ENCODE measurements at places on chromosomes 3 and 15.

DNA sequence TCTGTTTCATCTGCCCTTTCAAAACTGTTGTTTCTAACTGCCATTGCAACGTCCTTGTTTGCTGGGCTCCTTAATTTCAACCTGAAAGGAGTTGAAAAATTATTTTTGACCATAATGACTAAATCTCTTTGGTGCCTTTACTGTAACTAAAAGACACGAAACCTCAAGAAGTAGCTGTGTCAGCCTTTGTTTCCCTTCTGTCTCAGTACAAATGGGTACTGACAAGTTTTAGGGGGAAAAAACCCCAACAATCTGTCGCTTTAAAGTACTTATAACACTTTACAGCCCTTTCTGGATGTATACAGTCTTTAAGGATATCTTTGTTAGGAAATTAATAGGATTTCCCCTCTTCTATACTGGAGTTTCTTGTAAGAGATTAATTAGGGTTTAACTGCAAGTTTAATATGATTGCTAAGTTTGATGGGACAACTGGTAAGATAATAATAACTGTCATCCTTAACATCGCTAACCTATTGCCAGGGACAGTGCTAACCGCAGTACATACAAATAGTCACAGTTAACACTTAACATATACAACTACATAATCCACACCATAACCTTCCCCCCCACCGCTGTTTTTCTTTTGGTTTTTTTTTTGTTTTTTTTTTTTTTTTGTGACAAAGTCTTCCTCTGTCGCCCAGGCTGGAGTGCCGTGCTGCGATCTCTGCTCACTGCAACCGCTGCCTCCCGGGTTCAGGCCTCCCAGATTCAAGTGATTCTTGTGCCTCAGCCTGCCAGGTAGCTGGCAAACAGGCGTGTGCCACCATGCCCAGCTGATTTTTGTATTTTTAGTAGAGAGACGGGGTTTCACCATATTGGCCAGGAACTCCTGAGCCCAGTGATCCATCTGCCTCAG, 1.7 kb downstream of the GXYLT2 start:
- no peak for DNase-seq

GRCh38 chr15:37046876-37047614, 53.3 kb downstream of the MEIS2 start:
- DNase-seq, result peak; percentile 60

- DNase-seq, result no peak
Observed at GRCh38 chr3:104127830-104128229, 1238.9 kb upstream of the ALCAM start.

DNA sequence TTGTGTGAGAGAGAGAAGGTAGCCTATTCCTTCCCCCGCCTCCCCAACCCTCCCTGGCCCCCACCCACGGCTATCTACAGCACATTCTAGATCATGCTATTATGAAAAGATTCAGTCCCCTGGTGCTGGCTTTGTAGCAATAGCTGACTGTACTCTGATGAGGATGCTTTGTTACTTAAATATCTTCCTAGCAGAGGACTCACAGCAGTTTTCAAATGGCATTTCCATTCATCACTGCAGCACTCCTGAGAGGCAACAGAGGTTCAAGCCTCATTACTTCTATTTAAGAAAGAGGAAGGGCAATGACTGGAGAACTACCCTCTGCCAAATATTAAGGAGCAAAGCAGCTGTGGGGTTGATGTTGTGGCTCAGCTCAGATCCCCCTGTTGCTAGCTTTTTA, 61.0 kb downstream of the LRRN1 start:
- no peak for DNase-seq

- DNase-seq, result no peak
Observed at GRCh38 chr15:57945616-57946015, 119.9 kb downstream of the ALDH1A2 start.

DNA sequence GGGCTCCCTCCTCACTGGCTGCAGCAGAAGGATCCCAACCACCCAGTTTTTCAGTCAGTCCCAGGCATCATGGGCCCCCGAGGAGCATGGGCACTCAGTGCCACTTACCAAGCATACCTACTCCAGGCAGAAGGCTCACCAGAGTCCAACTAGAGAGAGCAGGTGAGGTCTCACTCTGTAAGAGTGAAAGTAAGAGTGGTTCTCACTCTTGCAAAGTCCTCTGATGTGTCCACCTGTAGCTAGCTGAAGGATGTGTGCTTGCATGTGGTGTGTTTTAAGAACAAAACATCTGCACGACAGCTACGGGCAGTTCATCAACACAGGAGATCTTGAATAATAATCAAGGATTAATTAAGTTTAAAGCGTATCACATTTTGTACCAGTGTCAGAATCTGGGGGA, 49.7 kb downstream of the CCK start:
- no peak for DNase-seq

- DNase-seq, result peak; percentile 82
Observed at GRCh38 chr3:67109651-67110204, 111.6 kb downstream of the KBTBD8 start.

Data from GM23248 (cell line).